ENCODE measurements at places on chromosomes 1 and 21.
A peak's percentile ranks its signal among the peaks of the same experiment; 100 is the strongest.

GRCh38 chr1:46747683-46748288 lies 28.9 kb upstream of the EFCAB14 start:
- peak; percentile 64 for DNase-seq

GRCh38 chr1:203663294-203663693 lies 36.7 kb downstream of the ATP2B4 start:
- DNase-seq, result peak; percentile 76

DNA sequence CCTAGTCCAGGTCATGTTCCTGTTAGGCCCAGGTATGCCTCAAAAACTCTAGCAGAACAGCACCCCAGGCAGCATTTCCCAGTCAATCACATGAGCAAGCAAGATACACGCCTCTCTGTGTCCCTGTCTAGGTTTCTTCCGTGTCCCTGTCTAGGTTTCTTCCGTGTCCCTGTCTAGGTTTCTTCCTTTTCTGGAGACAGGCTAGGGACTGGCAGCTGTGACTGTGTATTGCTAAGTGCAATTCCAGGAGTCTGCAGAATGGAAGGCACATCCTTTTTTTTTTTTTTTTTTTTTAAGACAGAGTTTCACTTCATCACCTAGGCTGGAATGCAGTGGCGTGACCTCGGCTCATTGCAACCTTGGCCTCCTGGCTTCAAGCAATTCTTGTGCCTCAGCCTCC lies 77.6 kb downstream of the SETD4 start:
- DNase-seq, result no peak

DNA sequence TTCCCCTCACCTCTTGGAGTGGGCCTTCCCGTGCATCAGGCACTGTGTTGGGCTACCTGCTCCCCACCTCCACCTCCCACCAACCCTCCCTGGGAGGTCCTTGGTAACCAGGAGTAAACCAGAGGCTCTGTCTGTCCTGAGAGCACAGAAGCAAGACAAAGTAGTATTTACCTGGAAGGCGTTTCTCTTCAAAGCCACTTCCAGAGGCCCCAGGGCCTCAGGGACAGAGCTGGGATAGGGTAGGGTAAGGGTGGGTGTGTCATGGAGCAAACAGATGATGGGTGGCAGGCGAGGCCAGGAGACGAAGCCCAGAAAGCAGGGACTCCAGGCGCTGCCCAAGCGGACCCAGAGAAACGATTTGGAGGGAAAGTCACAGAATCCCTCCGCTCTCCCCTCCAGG lies 77.2 kb upstream of the TARDBP start:
- no peak for DNase-seq

DNA sequence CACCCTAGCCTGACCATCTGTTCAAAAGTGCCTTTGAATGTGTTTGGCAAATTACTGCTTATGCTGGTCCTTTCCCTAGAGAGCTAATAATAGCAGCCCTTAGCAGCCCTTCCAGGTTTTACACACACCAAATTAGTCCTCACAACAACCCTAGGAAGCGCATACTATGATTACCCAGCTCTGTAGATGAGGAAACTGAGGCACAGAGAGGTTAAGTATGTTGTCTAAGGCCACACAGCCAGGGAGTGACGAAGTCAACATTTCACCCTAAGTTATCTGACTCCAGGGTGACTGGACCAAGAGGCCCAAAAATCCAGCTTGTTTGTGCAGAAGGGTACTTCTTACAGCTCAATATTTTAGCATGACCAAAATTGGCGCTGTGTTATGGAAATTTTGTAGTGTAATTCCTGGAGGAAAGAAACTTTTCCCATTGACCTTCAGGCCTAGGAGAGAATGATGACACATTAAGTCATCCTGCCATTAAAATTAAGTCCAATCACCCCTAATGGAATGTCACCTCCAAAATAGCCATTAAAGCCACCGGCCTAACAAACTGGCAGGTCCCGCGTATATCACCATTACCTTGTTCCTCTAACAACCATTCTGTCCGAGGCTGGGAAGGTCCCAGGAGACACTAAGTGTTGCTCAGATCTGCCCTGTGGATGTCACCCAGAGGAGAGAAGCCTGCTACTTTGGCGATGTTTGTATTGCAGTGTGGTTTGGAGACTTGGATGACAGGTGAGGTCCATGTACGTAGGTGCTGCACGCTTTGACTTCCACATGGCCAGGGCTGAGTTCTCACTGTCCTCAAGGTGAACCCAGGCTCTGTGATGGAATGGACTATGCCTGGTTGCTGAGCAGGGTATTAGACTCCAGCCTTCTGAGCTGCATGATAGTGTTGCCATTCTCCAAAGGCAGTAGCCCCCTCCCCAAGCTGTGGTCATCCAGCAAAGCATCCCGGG lies 258.3 kb downstream of the TOMM20 start:
- DNase-seq, result peak; percentile 43

All from dermis microvascular lymphatic vessel endothelial cell (primary cell).